Fibroblast of skin of right quadriceps (primary cell): ENCODE measurements at places on chromosomes 7 and 10.

DNA sequence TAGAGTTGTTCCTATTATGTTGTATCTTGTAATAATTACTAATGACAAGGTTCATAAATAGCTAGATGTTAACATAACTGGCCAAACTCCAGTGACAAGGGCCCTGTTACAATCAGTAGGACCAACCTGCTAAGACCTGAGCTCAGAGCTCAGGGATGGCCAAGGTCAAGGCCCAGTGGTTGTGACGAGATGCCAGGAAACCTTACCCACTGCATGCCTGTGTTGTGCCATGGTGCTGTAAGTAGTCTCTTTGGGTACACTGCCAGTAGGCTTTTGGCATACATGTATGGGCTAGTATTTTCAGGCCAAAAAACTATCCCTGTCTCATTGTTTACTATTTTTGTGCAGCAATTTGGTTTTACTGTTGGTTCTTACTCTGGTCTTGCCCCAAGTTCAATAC is 7.9 kb upstream of the IDI2 start:
- DNase-seq: no peak

DNA sequence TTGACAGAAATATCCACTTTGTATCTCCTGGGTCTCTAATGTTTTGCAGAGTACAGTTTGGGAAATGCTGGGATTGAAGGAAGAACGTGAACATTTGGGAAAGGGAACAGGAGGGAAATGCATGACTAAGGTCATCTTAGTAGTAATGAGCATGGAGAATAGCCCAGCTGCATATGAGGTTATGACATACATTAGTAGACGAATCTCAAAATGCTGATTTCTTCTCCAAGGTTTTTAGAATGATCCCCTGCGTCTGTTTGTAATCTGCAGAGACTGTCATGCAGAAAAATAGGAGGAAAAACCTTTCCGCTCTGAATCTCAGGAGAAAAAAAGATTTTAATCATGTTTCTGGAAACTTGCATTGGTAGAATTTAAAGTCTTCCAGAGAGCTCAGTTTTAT is 133.6 kb downstream of the PPP1R9A start:
- no peak for DNase-seq

- DNase-seq: no peak
Observed at GRCh38 chr10:10259013-10259412, 758.7 kb upstream of the CELF2 start.

DNA sequence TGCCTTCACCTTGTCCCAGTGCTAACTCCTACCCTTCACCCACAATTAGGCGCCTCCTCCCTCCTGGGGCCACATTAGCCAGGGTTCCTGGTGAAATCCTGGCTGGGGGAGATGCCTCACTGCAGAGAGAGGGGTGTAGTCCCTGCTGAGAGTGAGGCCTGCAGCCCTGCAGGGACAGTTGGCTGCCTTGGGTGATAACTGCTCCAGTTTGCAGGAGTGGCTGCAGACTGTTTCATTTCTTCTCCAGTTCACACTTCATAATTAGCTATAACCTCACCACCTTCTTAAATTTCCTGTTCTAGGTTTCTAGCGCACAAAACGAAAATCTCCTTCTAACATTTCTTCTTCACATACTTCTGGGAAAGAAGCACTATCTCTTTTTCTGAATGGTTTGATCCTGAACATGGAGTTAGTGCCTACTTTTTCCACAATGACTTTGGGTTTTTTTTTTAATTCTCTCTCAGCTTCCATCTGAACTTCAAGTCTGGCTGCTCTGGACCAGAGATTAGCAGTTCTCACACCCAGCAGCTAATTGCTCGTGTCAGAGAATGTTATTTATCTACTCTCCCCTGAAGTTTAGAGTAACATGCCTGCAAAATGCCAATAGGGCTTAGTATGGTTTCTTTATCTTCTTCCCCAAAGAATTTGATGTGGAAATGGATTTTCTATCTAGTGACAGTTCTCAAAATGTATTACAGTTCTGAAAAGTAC is 15.5 kb upstream of the JAZF1 start:
- DNase-seq: no peak

GRCh38 chr10:7157091-7157490 is 253.7 kb downstream of the SFMBT2 start:
- no peak for DNase-seq

- peak; percentile 29 for DNase-seq
Observed at GRCh38 chr10:70832221-70832620, 16.5 kb downstream of the SGPL1 start.

- no peak for DNase-seq
Observed at GRCh38 chr7:157769526-157770215, 432.9 kb downstream of the DNAJB6 start.

DNA sequence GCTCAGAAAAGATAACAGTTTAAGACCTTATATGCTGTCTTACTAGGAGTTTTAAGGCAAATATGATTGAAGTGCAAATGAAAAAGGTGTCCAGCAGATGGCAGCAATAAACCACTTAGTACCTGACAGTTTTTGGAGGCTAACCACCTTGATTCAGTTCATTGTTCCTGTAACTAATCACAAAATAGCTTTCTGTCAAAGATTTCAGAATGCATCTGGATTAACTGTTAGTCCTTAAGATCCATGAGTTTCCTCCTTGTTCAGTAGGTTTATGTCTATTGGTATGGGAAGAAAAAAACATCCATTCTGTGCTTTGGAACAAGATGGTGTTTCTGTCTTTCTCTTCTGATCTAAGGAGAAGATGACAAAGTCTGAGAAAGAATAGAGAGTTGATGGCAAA is 46.6 kb downstream of the CCSER2 start:
- peak; percentile 49 for DNase-seq

- no peak for DNase-seq
Observed at GRCh38 chr10:75014516-75015230, 96.8 kb upstream of the SAMD8 start.

GRCh38 chr7:179209-179681 is 13.1 kb upstream of the FAM20C start:
- DNase-seq: no peak

GRCh38 chr7:42900842-42901241 is 11.0 kb downstream of the C7orf25 start:
- DNase-seq: no peak

- no peak for DNase-seq
Observed at GRCh38 chr10:17685233-17685840, 41.4 kb downstream of the STAM start.

GRCh38 chr7:137976696-137977095 is 25.2 kb downstream of the CREB3L2 start:
- DNase-seq: no peak

DNA sequence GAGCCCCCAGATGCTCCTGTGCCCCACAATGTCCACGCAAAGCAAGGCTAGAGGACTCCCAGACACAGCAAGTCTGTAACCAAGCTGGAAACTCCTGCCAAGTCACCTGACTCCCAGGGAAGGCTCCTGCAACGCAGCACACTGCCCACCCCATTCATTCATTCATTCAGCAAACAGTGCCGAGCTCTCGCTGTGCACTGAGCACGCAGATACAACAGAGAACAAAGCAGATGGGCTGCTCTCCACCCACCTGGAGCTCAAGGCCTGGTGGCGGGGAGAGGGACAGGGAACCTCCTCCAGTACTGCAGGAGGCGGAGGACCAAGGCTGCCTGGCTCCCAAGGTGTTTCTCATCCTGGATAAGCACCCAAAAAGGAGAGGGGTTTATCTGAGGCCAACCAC is 8.6 kb downstream of the KCNH2 start:
- DNase-seq: no peak

DNA sequence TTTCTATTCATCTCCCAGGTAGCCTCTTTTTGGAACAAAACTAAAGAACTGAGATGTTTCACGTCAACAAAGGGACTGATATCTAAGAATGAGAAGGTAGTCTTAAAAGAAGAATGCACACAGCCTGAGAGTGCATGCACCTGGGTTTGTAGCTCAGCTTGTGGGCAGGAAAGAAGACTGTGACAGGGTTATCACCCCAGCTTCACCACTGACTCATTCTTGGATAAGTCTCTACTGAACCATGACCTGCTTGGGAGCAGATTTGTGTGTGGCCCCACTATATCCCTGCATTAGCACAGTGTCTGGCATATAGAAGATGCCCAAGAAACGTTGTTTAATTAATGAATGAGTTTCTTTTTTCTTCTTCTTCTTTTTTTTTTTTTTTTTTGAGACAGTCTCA is 187.5 kb downstream of the GPAM start:
- DNase-seq: no peak

DNA sequence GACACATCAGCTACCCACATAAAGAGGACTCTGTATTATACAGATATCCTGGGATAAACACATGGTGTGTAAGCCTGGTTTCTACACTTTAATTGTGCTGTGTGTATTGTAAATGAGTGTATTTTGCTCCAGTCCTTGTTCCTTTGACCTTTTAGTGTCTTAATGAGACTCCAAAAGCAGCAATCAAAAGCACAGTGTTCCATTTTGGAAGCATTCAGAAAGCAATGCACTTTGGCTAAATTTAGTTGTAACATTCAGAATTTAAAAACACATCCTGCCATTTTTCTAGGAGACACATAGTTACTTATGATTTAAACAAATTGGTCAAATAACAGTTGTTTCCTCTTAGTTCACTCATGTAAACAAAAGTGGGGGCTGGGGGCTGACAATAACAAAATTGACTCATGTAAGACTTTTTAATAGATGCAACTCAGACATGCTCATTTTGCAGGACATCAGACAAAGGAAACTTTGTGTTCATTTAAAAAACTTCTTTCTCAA is 122.2 kb downstream of the GPR37 start:
- no peak for DNase-seq

- DNase-seq: no peak
Observed at GRCh38 chr10:36943544-36943943, 181.9 kb upstream of the ANKRD30A start.

DNA sequence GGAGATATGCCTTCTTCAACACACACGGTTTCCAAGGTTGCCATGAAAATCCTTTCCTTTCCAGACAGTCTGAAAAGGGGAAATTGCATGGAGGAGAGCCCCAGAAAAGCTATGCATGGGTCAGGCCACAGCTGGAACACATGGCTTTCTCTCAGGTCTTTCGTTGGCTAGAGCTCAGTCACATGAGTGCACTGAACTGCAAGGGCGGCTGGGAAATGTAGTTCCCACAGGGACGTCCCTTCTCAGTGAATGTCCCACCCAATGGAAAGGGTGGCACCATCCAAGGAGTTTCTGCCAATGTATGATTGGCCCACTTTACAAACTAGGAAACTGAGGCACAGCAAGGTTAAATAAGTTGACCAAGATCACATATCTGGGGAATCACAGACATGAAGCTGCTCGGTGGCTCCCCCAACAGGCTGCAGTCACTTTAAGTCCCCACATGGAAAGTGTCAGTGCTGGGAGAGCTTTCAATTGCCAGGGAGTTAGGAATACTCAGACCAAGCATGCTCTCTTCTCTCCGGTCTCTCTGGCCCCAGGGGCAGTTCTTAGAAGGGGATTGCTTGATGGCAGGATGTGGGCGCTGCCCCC is 571.3 kb downstream of the GLRX3 start:
- DNase-seq: no peak
